Activated CD4-positive, alpha-beta T cell treated with anti-CD3 and anti-CD28 coated beads, Interleukin-2, amount 10 ng/mL, durations not matched to agents 24 days and 14 days (primary cell): ENCODE measurements at places on chromosomes 6 and 20. TPM values are rescaled to one million over a fixed set of nuclear protein-coding genes. Genes with fewer than 3 reads are reported as not detected.

The CALHM6 gene
- total RNA-seq: 24.8 and 30.7 TPM in 2 replicates

DNA sequence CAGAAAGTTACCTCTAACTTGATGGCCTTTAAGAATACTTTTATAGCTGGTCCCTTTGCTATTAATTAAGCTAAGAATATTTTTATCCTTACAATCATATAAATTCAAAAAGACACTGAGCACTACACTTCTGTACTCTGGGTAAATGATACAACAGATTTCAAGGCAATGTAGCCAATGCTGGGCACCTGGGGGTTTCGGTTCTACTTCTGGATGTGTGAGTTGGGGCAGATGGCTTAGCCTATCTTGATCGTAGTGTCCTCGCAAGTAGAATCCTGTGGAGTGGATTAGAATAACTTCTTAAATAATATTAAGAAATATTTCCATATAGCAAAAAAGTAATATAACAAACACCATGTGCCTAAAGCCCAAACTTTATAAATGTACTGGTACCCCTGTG, 96.9 kb upstream of the NT5E start:
- no peak for DNase-seq
- no peaks in the 10 kb centered on the region for H3K36me3 ChIP-seq

The CLPSL1 gene
- not detected in 2 replicates for total RNA-seq

DNA sequence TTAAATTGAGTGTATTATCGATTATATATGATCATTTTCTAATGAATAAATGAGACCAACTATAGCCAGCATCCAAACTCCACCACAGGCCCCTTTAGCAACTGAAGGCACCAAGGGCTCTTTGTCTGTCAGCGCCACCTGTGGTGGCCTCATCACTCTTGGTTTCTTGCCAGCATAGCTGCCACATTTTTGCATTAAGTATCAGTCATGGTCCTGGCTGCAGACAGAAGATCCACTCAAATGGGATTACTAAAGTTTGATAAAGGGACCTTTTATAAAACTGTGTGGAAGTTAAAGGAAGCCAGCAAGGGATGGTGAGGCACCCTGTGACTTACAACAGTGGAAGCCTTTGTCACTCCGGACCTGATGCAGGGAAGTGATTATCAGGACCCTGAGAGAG, 162.9 kb downstream of the C6orf118 start:
- no peak overlapping the region for H3K4me3 ChIP-seq
- no peaks in the 10 kb centered on the region for H3K36me3 ChIP-seq
- H3K4me1 ChIP-seq: no peaks in the 10 kb centered on the region

DNA sequence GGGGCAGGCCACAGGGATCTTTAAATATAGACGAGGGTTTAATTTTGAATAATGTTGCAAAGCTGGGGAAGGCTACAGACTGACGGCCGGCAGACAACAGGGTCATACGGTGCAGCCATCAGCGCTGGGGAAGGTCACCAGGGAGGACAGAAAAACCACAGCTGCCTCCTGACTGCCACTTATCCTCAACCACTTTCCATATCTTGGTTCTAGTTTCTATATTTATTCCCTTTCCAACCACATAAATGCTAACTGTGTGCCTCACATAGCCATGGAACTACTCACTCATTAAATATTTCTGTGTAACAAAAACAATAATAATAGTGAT, 85.7 kb upstream of the AGPAT4 start:
- H3K27ac ChIP-seq: no peak overlapping the region
- H3K4me3 ChIP-seq: no peak overlapping the region
- no peak for DNase-seq
- H3K36me3 ChIP-seq: no peaks in the 10 kb centered on the region
- H3K27me3 ChIP-seq: no peaks in the 10 kb centered on the region
- peaks cover 2% of the 10 kb centered on the region for H3K4me1 ChIP-seq

- no peaks in the 10 kb centered on the region for H3K36me3 ChIP-seq
- H3K27ac ChIP-seq: no peak overlapping the region
- DNase-seq: no peak
- peaks cover 27% of the 10 kb centered on the region for H3K4me1 ChIP-seq
- H3K27me3 ChIP-seq: no peaks in the 10 kb centered on the region
- H3K4me3 ChIP-seq: no peak overlapping the region
Measured at GRCh38 chr6:36625158-36625919, 31.2 kb downstream of the SRSF3 start.

DNA sequence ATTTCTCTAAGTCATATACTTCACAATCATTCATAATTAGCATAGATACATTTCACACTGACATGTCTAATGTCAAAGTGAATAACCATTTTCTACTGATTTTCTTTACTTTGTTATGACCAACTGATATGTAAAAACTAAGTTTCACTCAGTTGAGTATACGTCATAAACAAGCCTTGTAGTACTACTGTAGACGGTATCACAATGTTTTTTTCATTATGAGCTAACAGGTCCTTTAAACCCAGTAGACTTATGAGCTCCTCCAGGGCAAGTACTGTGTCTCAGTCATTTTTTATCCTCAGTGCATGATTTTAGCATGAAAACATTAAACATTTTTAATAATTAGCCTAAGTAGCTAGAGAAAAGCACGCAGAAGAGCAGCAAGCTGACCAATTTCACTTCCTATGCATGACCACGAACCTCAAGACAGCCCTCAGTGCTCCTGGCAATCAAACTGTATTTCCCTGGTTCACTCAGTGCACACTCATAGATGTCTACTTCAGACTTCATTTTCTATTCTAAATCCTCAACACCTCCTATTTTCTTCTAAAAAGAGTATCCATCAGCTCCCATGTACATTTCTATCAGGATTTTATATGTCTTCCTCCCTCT, 32.0 kb upstream of the TFAP2D start:
- H3K4me3 ChIP-seq: no peak overlapping the region
- no peaks in the 10 kb centered on the region for H3K27me3 ChIP-seq
- H3K36me3 ChIP-seq: no peaks in the 10 kb centered on the region
- H3K4me1 ChIP-seq: no peaks in the 10 kb centered on the region

The MAK gene
- 0.47 and 0.58 TPM in 2 replicates for total RNA-seq

- H3K27ac ChIP-seq: no peak overlapping the region
- no peak for DNase-seq
- no peaks in the 10 kb centered on the region for H3K4me1 ChIP-seq
- peaks cover 14% of the 10 kb centered on the region for H3K27me3 ChIP-seq
- H3K36me3 ChIP-seq: no peaks in the 10 kb centered on the region
Measured at GRCh38 chr6:75504465-75505222, 11.0 kb upstream of the FILIP1 start.

- no peak overlapping the region for H3K27ac ChIP-seq
- no peaks in the 10 kb centered on the region for H3K4me1 ChIP-seq
- H3K36me3 ChIP-seq: no peaks in the 10 kb centered on the region
- no peak for DNase-seq
- no peak overlapping the region for H3K4me3 ChIP-seq
- H3K27me3 ChIP-seq: peaks cover 20% of the 10 kb centered on the region
Measured at GRCh38 chr20:896501-897025, 19.6 kb downstream of the ANGPT4 start.
